ENCODE measurements at places on chromosomes 7 and 10.

DNA sequence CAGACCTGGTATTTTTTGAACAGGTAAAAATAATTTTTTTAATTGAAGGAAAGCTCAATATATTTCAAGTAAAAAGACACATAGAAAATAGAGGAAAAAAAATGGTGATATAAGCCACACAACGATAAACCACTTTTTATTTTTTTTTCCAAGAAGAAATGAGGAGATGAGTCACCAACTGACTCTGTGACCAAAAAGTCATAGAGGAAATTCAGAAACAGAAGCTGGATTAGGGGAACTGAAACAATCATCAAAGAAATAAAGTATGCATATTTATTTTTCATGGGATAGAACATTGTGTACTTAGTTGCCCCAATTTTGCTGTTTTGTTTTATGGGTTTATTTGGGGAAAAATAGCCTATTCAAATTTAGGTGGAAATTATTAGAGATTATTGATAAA, 176.8 kb upstream of the AGR3 start:
- no peak for DNase-seq

GRCh38 chr10:27470885-27471284, 33.2 kb upstream of the RAB18 start:
- no peak for DNase-seq

DNA sequence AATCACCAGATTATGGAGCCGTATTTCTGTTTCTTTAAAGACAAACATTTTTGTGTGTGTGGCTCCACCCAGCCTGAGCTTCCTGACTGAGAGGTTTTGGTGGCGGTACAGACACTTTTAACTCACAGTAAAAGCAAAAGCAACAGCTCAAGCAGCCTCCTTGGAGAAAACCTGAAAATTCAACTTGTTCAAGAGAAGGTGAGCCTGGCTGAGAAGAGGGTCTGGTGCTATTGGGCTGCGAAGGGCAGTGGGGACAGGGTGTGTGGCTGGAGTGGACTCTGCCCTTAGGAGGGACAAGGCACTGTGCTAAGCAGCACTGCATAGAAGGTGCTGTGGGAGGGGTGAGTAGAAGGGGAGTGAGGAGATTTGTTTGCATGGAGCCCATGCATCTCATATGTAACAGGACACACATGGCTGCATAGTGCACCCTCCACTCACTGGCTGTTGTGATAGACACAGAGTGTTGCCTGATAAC, at the start of gene GIMAP7:
Gene GIMAP7 (plus strand): TSS at position 125 of the 475 bp plus-strand sequence. CDS start 5,103 bp downstream, outside the sequence.
- DNase-seq: no peak

DNA sequence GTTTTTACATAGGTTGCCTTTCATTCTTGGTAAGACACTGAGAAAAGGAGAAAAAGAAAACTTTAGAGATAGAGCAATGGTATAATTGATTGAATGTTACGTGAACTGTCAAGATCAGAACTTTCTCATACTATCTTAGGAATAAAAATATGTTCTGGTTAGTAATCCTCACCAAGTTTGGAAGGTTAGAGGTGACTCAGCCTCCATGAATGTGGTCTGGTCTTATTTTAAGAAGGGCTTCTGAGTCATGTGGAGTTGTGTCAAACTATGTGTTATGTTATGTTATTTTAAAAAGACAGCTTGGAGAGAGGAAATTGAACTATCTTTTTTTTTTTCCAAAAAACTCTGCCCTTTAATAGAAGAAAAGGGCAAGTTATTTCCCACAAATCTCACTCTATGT, 458.6 kb upstream of the KLF6 start:
- peak; percentile 20 for DNase-seq

GRCh38 chr10:111131168-111131799, 54.5 kb downstream of the ADRA2A start:
- DNase-seq: no peak

- DNase-seq: peak; percentile 13
Measured at GRCh38 chr7:134891262-134891695, 95.0 kb upstream of the AGBL3 start.

- DNase-seq: no peak
Measured at GRCh38 chr10:97921581-97922021, 72.0 kb downstream of the GOLGA7B start.

GRCh38 chr10:30155401-30155800, 96.0 kb upstream of the JCAD start:
- DNase-seq: no peak

GRCh38 chr7:156014201-156014600, 201.9 kb upstream of the SHH start:
- DNase-seq: no peak

DNA sequence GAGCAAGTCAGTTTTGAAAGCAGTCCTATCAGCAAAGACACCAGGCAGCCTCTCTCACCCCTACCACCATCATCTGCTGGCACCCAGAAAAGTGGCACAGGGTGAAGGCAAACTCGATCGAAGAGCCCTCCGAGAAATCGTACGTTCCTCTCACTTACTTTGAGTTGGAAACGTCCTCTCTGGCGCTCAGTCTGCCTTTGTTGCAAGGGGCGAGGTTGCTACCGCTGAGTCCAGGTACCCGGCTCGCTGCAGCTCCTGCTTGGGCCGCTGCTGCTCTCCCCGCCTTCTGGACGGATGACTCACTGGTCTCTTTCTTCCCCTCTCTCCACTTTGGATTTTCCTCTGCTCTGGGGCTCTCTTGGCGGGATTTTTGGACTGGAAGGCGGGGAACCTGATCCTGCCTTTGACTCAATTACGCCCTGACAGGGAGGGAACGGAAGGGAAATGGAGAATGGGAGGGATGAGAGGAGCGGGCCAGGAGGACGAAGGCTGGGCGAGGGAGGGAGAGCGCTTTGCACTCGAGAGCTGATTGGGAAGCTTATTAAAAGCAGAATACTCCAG, at the start of gene PTN:
Gene PTN (minus strand): TSS at position 453 of the 561 bp plus-strand sequence. CDS start 88,760 bp downstream, outside the sequence.
- DNase-seq: peak; percentile 6

- DNase-seq: no peak
Measured at GRCh38 chr10:35328404-35329037, 7.8 kb upstream of the CCNY start.

GRCh38 chr10:78996792-78997129, 72.0 kb upstream of the ZMIZ1 start:
- no peak for DNase-seq

DNA sequence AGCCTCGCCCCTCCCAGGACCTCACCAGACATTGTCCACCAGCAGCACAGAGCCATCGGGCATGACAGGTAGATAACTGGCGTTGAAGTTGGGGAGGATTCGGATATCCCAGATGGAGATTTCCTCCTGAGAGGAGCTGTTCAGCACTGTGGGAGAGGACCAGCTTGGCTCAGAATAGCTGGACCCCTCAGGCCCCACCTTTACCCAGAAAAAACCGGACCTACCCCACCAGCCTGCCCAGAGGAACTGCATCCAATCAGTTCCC, 1.5 kb downstream of the TRAPPC14 start:
- no peak for DNase-seq

DNA sequence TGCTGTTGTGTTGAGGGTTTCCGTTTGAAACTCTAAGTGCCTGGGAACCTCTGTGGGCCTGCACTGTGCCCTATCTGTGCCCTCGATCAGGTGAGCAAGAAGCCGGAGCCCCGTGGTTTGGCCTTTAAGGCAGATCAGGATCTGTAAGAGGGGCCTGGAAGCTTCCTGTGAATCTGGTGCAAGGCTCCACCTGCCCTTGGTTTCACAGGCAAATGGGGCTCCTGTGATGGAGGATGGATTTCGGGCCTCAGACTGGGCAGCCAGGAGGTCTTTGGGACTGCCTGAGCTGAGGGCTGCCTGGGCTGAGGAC, 21.6 kb downstream of the SCART1 start:
- DNase-seq: no peak

- DNase-seq: no peak
Measured at GRCh38 chr7:27771111-27771510, 31.1 kb downstream of the TAX1BP1 start.

DNA sequence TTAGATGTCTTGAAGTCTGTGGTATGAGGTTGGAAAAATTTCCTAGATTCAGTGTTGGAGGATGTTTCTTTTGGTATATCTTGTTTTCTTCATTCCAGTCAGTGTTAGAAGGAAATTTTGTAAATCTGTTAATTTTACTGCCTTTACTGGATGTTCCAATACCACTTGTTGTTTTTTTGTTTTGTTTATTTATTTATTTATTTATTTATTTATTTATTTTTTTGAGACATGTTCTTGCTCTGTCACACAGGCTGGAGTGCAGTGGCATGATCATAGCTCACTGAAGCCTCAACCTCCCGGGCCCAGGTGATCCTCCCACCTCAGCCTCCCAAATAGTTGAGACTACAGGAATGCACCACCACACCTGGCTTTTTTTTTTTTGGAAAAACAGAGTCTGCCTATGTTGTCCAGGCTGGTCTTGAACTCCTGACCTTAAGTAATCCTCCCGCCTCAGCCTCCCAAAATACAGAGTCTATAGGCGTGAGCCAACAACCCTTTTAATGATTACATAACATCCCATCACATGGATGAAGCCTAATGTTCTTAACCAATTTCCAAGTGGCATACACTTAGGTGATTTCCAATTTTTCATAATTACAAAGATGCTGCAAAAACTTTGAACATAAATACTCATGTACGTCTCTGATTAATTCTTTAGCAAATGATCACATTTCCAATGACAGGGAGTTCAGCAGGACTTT, 52.8 kb upstream of the WAC start:
- no peak for DNase-seq

GRCh38 chr10:43408331-43408709, 666 bp downstream of the HNRNPF start:
- DNase-seq: no peak

DNA sequence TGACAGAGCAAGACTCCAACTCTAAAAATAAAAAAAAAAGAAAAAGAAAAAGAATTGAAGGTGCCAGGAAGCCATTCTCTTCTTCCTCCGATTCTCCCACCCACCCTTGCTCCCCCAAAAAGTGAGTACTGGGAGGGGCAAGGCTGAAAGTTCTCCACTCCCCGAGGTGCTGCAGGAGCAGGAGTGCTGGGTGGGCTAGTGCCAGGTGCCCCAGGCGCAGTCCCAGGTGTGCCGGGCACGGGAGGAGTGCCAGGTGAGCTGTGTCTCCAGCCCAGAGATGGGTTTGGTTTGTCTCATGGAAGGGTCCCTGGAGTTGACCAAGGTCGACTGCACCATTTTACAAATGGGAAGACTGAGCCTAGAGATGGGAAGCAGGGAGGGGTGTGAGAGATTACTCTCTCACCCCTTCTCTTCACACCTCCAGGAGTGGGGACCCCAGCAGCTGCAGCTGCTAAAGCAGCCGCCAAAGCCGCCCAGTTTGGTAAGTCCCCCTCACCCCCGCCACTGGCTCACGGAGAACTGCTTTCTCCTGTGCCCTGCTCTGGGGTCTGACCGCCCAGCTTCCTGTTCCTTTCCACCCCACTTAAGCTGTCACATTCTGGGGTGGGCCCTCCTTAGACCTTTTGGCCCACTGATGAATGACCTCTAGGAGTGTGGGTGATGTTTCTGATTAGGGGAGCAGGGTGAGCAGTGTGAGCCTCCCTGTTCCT, 26.2 kb upstream of the LIMK1 start:
- no peak for DNase-seq

- no peak for DNase-seq
Measured at GRCh38 chr10:61635932-61636331, 26.8 kb upstream of the CABCOCO1 start.

- no peak for DNase-seq
Measured at GRCh38 chr10:83164156-83164555, 975.2 kb upstream of the GHITM start.

DNA sequence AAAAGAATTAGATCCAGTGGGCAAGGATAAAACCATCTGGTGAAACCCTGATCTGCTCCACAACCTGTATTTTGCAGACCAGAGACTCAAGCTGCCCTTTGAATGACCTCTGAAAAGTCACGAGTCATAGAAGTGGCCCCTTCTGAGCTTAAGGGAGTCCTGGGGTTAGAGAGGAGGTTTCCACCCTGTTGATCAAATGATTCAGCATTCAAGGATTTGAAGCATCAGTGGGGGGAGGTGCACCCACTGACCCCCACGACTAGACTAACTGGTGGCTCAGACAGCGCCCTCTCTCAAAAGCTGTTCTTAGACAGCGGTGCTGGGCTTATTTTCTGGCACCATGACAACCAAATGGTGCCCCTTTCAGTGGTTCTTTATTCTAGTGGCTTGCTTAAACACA, 44.3 kb downstream of the PLCE1 start:
- DNase-seq: no peak

DNA sequence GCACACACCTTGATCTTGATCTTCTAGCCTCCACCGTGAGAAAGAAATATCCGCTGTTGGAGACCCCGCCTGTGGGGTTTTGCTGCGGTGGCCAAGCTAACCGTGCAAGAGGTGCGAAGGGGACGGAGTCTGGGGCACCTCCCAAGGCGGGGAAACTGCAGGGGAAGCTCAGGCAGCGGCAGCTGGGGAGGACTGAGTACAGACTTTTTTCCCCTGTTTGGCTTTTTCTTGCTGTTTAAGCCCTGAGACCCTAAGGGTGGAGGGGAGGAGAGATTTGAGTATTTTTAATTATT, 108.0 kb downstream of the DNAJB6 start:
- no peak for DNase-seq

GRCh38 chr7:81053623-81054022, 134.8 kb upstream of the SEMA3C start:
- DNase-seq: no peak

- DNase-seq: no peak
Measured at GRCh38 chr7:158582089-158582456, 5.5 kb downstream of the PTPRN2 start.

DNA sequence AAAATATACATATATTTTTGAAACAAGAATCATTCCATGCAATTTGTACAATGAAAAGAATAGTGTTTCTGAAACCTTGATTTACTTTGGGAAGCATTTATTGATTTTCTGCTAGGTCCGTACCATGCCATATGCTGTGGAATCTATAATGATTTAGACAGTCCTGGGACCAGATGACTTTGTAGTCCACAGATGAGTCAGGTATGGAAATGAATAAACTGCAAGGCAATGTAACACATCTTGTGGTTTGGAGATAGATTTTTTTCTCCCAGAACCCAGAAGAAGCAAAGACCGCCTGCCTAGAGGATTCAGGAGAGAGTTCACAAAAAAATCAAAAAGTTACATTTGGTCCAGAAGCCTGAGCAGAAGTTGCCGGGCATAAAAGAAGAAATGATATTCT, 190.4 kb downstream of the GPR37 start:
- DNase-seq: no peak

DNA sequence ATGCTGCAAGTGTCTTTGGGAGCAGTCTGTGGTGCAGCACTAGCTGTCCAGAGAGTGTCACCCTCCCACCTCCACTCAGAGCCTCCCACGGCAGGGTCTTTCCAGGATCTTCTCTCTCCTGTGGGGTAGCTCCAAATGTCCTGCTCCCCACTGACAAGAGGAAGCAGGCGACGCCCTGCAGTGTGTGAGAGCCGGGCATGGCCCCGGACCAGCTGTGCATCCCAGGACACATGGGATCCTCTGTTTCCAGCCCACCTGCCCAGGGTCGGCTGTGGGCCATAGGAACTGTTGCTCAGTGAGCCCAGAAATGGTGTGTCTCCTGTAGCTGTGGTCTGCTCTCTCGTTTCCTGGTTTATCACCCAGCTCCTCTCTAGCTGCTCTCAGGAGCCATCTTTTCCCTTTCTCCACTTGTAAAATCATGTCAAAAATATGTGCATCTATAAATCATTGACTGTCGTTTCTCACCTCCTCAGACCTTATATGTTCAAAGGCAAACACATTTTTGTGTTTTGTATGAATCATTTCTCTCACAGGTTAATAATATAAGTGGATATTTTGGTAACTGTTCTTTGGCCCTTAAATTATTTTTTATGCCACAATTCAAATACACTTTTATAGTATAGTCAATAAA, 74.9 kb downstream of the VWC2 start:
- no peak for DNase-seq

GRCh38 chr7:123494193-123494796, 40.1 kb downstream of the IQUB start:
- peak; percentile 10 for DNase-seq

GRCh38 chr7:4849390-4849789, 12.4 kb downstream of the PAPOLB start:
- peak; percentile 55 for DNase-seq
